ENCODE measurements at places on chromosomes 5 and 9.

- no peak for DNase-seq
Measured at GRCh38 chr9:120868339-120868675, 8.7 kb downstream of the PHF19 start.

- DNase-seq, result no peak
Measured at GRCh38 chr9:70514273-70514672, 99.8 kb upstream of the KLF9 start.

GRCh38 chr5:80481019-80481893 is 6.6 kb upstream of the FAM151B start:
- no peak for DNase-seq

- no peak for DNase-seq
Measured at GRCh38 chr9:130183133-130183762, 11.0 kb downstream of the NCS1 start.

- no peak for DNase-seq
Measured at GRCh38 chr5:132674671-132675506, 1.1 kb downstream of the IL4 start.

DNA sequence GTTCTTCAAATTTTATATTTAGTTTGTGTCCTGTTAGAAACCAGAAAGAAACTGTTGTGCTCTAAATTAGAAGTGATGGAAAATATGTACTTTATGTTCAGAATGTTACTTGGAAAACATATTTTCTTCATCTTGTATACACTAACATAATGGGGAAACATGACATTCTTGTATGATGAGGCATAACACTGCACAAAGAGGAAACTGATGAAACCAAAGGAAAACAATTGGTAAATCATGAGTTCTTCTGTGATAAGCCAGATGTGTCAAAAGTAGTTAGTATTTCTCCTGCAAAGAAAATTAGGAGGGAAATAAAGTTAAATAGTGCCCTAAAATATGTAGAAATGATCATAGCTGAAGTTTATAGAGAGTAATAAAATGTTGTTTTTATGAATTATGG is 111.1 kb upstream of the FBN2 start:
- no peak for DNase-seq

- no peak for DNase-seq
Measured at GRCh38 chr9:21078702-21079101, 960 bp upstream of the IFNB1 start.

DNA sequence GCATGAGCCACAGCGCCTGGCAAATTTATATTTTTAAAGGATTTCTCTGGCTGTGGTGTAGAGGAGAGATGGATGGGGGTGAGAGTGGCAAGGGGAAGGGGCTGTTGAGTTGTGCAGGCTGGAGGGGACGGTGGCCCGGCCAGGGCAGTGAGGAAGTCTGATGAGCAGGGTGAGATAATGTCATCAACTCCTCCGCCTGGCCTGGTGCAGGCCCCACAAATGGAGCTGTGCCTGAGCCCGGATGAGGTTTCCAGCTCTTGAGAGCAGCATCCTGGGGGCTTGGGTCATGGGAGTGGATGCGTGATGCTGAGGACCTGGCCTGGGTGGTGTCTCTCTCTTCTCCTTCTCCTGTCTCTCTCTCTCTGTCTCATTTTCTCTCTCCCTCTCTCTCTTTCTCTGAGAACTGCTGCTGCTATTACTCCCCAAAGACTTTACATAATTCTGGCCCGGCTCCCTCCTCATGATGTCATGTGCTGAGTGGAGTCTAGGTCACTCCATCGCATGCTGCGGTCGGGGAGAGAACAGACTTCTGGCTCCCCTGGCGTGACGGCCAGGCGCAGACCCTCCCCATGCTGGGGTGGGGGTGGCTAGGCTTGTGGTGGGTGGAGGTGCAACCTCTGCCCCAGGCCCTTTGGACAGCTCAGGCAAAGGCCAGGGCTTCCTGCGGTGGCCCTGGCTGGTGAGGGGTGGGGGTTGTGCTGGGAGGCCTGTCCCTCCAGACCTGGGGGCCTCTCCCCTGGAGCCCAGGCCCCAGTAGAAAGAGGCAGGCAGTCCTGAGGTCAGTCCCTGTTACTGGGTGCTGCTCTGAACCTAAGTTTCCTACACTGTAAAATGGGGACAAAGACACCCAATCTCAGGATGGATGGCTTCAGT is 26.4 kb downstream of the FGF18 start:
- no peak for DNase-seq

GRCh38 chr9:87824216-87824875 is 58.3 kb upstream of the SPATA31E1 start:
- no peak for DNase-seq

DNA sequence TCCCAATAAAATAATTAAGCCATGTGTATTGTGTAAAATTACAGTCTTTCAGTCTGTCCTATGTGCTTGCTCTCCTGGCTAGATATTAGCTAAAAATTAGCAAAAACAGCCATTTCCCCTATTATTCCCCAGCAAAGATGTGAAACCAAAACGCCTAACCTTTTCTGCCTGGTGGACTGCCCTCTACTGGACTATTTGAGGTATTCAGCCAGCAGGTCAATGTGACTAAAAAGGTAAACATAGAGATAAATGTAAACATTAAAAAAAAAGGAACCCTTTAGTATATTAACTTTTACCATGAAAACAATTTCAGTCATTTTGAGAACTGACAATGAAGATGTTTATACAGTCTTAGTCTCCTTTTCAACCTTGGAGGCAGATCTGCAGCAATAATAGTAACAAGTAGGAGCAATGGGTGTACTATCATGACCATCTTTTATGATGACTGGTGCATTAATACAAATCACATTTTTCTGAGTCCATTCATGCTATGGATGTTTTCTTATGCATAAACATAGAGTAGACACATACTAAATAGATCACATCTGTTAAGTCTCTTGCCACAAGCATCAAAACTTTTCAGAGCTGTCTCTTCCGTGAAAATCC is 10.1 kb downstream of the ATG12 start:
- no peak for DNase-seq

DNA sequence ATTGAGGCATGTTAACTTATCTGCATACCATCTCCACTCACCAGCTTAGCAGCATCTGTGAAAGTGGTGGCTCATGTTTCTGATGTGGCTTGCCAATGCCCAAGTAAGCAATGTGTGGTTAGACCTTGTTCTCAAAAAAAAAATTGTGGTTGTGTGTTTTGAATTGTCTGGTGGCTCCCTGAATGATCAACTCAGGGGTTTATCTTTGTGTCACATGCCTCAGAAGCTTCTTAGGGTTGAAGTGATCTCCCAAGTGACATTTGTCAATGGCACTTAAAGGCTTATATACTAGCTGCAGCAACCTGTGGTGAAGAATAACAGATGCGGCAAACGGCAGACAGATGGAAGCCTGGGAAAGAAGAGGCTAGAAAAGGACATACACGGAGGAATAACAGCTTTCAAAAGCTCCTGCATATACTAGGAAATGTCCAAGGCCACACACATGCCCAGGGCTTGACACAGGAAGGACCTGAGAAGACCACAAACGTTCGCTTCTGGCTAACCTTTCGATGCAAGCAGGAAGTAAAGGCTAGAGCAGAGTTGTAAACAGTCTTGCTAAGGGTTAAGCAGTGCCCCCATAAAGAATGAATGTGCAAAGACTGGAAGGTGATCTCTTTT is 42.2 kb upstream of the FSD1L start:
- no peak for DNase-seq

- DNase-seq, result peak; percentile 11
Measured at GRCh38 chr5:109921735-109922380, 232.1 kb downstream of the MAN2A1 start.

GRCh38 chr9:26058111-26058895 is 380.1 kb upstream of the TUSC1 start:
- DNase-seq, result no peak

DNA sequence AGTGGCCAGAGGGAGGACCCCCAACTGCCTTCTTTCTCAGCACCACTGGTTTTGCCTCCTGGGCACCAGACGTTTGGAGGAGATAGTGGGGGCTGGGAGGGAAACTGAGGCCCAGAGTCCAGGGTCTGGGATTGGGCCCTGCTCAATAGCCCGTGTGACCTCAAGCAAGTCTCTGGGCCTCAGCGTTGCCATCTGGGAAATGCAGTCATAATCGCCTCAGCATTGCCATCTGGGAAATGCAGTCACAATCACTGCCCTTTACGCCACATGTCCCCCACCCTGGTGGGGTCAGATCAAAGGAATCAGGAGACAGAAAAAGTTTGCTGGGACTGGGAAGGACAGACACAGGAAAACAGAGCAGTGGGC is 1.6 kb downstream of the SH2D3C start:
- no peak for DNase-seq

DNA sequence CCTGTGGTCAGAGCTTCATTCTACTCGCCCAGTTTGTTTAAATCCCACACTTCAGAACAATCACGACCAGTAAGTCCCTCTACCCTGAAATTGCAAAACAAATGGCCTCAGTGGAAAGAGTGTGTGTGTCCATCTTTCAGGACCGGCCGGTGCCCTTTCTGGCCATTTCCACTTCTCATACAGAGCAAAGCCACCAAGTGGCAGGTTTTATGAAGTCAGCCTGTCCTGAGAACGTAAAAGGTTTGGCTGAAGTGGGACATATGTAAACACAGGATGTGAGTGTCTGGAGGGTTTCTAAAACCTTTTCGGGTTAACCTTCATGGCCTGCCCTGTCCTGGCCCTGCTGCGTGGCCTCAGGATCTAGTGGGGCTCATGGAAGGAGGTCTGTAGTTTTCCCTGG is 24.7 kb downstream of the NXNL2 start:
- no peak for DNase-seq

All from activated CD4-positive, CD25-positive, alpha-beta regulatory T cell treated with anti-CD3 and anti-CD28 coated beads, Interleukin-2, amount 50 U/mL, for 16 hours (primary cell).